ENCODE measurements at places on chromosomes 5 and 9. TPM values are rescaled to one million over a fixed set of nuclear protein-coding genes. Genes with fewer than 3 reads are reported as not detected.

DNA sequence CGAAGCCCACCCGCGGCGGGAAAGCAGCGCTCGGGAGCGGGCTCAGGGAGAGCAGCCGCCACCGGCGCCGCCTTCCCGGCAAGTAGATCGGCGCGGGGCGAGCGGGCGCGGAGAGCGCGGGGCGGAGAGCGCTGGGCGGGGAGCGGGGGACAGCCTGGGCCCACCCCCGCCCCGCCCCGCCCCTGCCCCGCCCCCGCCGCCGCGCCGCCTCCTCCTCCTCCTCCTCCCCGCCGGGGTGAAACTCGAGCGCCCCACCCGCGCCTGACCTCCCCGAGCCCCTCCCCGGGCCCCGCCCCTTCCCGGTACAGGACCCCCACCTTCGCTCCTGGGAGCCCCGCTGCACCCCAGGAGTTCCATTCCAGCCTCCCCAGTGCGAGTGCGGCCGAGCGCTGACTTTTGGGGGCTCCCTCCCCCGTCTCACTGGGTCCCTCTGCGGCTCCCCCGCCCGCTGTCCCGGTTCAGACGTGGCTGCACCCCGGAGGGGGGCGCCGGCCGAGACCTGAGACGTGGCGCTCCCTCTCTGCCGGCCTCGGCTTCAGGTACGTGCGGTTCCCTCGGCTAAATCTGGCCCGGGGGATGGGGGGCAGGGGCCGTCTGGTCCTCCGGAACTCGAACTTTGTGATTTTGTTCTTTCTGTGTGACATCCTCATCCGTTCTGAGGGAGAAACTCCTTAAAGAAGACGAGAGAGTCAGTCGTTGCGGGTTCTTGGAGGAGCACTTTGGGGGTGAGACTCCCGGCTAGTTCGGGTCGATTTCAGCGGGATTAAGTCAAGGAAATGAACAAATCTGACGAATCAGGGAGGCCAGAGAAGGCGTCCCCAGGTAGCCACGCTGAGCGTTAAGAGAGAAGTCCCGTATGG lies at the start of gene SEMA5A:
TSS of gene SEMA5A (minus strand) at position 84 of the 860 bp plus-strand sequence. CDS start 166,129 bp downstream, outside the sequence.
- peak; percentile 70 for DNase-seq

- no peak for DNase-seq
Measured at GRCh38 chr9:107389617-107390071, 99.9 kb downstream of the KLF4 start.

CTXN3 gene
- not detected for total RNA-seq

DNA sequence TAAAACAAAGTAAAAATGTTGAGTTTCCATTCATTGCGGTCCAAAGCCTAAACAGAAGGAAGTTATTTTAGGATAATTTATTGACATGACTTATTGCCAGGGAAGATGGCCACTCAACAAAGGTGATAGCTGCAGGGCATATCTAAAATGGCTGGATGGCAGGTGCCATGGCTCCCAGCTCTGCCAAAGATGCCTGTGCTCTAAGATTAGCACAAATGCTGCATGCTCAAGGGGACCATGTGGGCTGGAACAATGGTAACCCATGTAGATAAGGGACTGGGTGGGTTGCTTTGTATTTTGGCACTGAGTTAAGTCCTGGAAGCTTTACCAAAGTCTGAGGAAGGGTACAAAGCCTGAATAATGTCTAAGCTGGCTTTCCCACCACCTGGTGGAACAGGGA lies 95.5 kb upstream of the IFNK start:
- no peak for DNase-seq

DNA sequence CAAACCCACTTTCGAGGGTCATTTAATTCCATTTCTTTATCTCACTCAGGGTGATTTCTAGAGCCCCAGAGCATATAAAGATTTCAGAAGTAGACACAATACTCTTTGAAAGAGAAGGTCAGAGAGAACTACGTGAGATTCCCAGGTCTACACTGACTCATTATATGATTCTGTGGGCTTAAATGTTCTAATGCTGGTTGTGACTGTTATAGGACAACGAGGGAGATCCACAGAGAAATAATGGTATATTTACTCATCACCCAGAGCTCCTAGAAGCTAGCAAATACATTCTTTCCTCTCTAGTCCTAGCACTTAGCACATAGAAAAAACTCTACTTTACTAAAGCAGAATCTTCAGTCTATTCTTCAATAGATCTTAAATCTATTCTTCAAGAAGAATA lies 39.4 kb upstream of the GRAMD2B start:
- peak; percentile 16 for DNase-seq

- no peak for DNase-seq
Measured at GRCh38 chr9:76266649-76267283, 127.5 kb downstream of the RFK start.

- no peak for DNase-seq
Measured at GRCh38 chr5:108303086-108303485, 78.8 kb downstream of the FBXL17 start.

GRHPR gene
- total RNA-seq, result 129 TPM

DNA sequence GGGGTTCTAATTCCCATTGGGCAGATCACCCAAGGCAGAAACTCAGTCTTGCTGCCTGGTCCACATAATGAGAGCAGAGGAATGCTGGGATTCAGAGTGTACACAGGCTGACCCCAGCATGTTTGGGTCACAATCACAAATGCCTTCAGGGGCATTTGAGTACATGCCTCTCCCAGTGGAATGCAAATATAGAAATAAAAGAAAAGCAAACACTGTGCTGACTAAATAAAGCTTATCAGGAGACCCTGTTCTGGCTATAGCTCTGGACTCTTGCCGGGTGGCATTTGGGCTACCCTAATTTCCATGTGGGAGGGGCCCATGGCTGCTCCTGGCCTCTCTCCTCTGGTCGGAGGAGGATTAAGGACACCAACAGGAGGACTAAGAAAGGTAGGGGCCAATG lies 121.4 kb downstream of the DOCK8 start:
- no peak for DNase-seq

All from RPMI7951 (cell line).